ENCODE measurements at places on chromosomes 1 and 21. TPM values are rescaled to one million over a fixed set of nuclear protein-coding genes. Genes with fewer than 3 reads are reported as not detected.

Gene S100A12
- 15.3 TPM for total RNA-seq

Gene NCAM2
- total RNA-seq, result 41.2 TPM

Gene LCE3E
- total RNA-seq, result not detected

Gene RHBDL2
- 0.22 TPM for total RNA-seq

Gene CROCC
- 35.7 TPM for total RNA-seq

Gene FNDC5
- total RNA-seq, result 1.6 TPM

Gene GPR52
- total RNA-seq, result 4.6 TPM

Gene ATPAF1
- total RNA-seq, result 24.0 TPM

Gene MXRA8
- 262 TPM for total RNA-seq

Gene UMODL1
- total RNA-seq, result not detected

Gene GSTM1
- 91.5 TPM for total RNA-seq

Gene EPHA2
- total RNA-seq, result 31.3 TPM

Gene FAM3B
- 0.80 TPM for total RNA-seq

Gene ERMAP
- 11.2 TPM for total RNA-seq

Gene SLC30A1
- total RNA-seq, result 24.6 TPM

Gene DRAXIN
- not detected for total RNA-seq

Gene HMGB4
- not detected for total RNA-seq

Gene GPR25
- not detected for total RNA-seq

Gene VANGL2
- 7.1 TPM for total RNA-seq

Gene STUM
- 7.8 TPM for total RNA-seq

Gene C1QA
- 109 TPM for total RNA-seq

Gene PTCH2
- total RNA-seq, result 31.2 TPM

Gene TTC34
- total RNA-seq, result 1.4 TPM

Gene FAM177B
- total RNA-seq, result not detected

Gene FAM20B
- total RNA-seq, result 81.2 TPM

Gene WDTC1
- total RNA-seq, result 39.6 TPM

Gene CDC42BPA
- 66.8 TPM for total RNA-seq

Gene STX12
- 72.2 TPM for total RNA-seq

Gene MYOG
- not detected for total RNA-seq

Gene LRRC42
- total RNA-seq, result 26.9 TPM

Gene THEM5
- total RNA-seq, result not detected

Gene RGS16
- total RNA-seq, result 14.1 TPM

Gene OR2L3
- total RNA-seq, result 0.13 TPM

Gene CDCA8
- 0.85 TPM for total RNA-seq

Gene UQCRH
- total RNA-seq, result 103 TPM

Gene NUP210L
- 0.18 TPM for total RNA-seq

Gene GREM2
- 1.0 TPM for total RNA-seq

Gene FGR
- total RNA-seq, result 15.3 TPM

Gene RPE65
- total RNA-seq, result not detected

Gene IL22RA1
- not detected for total RNA-seq

Gene CADM3
- 207 TPM for total RNA-seq

Gene LCE2B
- total RNA-seq, result not detected

Gene SLAMF9
- 0.80 TPM for total RNA-seq

Gene TRIM58
- 22.9 TPM for total RNA-seq

Gene MATN1
- 0.18 TPM for total RNA-seq

Gene C1orf198
- total RNA-seq, result 121 TPM

Gene CDC73
- 83.1 TPM for total RNA-seq

Gene FOXJ3
- total RNA-seq, result 76.4 TPM

Gene SLC25A33
- 2.9 TPM for total RNA-seq

Gene SNRPE
- total RNA-seq, result 76.4 TPM

Gene LENEP
- total RNA-seq, result not detected

Gene TRIM17
- total RNA-seq, result 1.2 TPM

Gene NEGR1
- 85.5 TPM for total RNA-seq

Gene KLHDC8A
- 17.4 TPM for total RNA-seq

Gene HSF2BP
- total RNA-seq, result 1.8 TPM

Gene C1orf167
- total RNA-seq, result 4.1 TPM

Measured in sciatic nerve (tissue), 2 donors.